Left renal pelvis (tissue), 4 donors: ENCODE measurements at places on chromosomes 11 and 22. TPM values are rescaled to one million over a fixed set of nuclear protein-coding genes. Genes with fewer than 3 reads are reported as not detected.

Gene AQP11
- 5.8 TPM for polyA plus RNA-seq

Gene SLC22A8
- 42.5 TPM for polyA plus RNA-seq

Gene B4GAT1
- polyA plus RNA-seq, result 50.7 TPM

Gene APOA5
- polyA plus RNA-seq, result not detected

Gene PGA4
- polyA plus RNA-seq, result 0.90 TPM

Gene KCNE3
- polyA plus RNA-seq, result 28.2 TPM

Gene DEFB131B
- not detected for polyA plus RNA-seq

Gene PNPLA3
- 1.7 TPM for polyA plus RNA-seq

GRCh38 chr11:67657300-67657699, 6.8 kb upstream of the ACY3 start:
- no peak for DNase-seq

DNA sequence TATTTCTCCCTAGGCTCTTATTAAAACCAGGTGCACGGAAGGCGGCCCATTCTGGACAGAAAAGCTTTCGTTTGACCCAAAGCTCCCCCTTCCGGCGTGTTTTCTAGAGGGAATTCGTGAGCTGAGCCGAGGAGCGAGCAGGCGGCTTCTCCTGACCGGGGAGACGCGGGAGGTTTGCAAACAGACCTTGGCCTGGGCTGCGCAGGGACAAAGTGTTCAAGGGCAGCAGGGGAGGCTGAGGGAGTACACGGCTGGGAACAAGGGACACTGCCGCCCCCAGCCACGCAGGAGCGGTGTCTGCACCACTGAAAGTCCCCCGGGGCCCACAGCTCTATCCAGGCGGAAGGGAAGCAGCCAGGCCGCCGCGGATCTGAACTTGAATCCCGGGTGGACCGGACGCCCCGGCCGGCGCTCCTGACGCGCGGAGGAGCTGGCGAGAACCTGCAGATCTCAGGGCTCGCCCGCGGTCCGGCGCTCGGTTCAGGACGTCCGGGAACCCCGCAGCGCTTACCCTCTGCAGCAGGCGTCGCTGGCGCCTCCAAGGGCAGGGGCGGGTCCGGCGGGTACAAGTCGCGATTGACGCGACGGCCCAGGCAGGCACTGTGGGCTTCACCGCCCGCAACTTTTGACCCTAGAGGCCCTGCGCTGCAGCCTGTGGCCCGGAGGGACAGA, 101.9 kb downstream of the WT1 start:
- DNase-seq, result no peak

- DNase-seq, result no peak
Measured at GRCh38 chr11:43035086-43035485, 276.7 kb upstream of the API5 start.

DNA sequence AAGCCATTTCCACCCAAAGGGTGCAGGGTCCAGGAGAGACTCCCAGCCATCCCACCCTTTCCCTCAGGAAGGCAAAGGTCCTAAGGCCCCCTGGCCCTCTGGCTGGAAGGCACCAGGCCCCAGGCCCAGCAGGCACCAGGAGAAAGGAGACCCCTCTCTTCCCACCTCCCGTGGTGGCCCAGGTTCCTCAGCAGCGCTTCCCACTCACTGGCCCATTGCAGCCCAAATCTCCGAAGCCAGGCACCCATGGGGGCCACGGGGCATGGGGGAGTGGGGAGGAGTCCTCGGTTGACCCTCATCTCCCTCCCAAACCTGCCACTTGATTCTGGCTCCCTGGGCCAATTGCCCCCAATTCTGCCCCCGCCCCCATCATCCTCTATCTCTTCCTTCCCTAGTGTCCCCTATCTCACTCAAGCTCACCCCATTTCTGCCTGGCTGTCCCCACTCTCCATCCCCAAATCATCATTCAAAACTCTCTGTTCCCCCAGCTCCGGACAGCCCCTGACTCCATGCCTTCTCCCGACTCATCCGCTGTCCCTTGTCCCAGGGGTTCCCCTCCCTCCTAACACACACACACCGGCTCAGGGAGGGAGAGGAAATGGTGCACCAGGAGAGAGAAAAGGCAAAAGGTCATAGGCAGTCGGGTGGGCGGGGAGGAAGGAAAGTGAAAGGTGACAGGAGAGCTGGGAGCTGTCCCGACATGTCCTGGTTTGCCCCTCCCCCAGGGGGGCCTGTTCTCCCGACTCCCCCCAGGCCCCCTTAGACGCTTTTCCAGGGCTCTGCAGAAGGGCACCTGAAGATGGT, 1.2 kb downstream of the LIF start:
- DNase-seq, result no peak

DNA sequence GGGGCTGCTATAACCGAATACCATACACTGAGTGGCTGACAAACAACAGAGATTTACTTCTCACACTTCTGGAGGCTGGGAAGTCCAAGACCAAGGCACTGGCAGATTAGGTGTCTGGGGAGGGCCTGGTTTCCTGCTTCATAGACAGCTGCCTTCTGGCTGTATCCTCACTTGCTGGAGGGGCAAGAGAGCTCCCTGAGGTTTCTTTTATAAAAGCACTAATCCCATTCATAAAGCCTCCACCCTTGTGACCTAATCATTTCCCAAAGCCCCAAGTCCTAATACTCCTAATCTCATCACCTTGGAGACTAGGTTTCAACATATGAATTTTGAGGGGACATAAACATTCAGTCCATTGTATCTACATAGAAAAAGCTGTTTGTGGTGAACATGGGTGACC, 131.8 kb downstream of the KIRREL3 start:
- no peak for DNase-seq

DNA sequence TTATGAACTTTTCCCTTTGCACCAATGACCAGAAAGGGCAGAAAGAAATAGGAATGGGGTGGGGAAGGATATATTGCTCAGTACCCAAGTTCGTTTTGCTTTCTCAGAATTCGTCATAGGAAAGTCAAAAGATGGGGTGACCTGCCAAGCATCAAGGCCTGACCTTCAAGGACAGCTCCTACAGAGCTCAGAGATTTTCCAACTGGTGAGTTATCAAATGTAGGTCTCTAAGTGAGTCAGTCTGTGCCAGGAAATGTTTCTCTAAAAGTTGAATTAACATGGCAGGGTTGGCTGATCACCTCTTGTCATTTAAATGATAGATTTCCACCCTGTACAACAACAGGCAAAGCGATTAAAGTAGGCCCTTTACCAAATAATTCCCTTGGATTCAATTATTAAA, 307.2 kb downstream of the CADM1 start:
- DNase-seq, result no peak

GRCh38 chr22:46406349-46406748, 70.8 kb downstream of the TRMU start:
- DNase-seq, result no peak

DNA sequence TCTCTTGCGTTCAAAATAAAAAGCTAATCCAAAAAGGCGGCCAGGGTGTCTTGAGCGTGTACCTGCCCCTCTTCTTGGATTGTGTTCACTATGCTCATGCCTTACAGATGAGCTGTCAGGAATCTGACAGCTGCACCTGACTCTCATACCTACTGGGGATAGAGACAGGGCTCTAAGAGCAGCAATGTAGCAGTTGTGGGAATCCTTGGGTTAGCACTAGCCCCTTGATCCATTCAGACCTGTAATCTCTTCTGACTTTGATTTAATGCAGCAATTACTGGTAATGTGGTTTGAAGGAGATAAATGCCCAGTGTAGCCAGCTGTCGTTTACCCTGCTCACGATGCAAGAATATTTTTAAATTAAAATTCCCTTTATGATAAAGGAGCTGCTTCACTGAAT, 145.8 kb downstream of the APOL5 start:
- DNase-seq, result no peak

GRCh38 chr22:30923168-30923900, 45.2 kb downstream of the MORC2 start:
- no peak for DNase-seq

DNA sequence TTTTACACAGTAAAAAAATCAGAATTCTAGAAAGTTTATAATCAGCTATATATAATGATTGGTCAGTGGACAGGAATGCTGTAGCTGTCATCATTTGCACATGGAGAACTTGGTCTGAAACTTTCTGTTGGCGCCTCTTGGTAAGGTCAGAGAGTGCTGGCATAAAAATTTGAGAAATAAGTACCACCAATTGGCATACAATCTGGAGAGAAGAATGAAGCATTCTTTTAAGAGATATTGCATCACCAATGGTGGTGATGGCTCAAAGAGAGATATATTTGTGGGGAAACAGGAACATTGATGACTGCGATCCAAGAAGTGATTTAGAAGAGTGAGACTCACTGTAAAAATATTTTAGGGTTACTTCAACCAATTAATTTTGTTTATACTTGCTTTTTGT, 19.8 kb upstream of the OOSP1 start:
- no peak for DNase-seq

DNA sequence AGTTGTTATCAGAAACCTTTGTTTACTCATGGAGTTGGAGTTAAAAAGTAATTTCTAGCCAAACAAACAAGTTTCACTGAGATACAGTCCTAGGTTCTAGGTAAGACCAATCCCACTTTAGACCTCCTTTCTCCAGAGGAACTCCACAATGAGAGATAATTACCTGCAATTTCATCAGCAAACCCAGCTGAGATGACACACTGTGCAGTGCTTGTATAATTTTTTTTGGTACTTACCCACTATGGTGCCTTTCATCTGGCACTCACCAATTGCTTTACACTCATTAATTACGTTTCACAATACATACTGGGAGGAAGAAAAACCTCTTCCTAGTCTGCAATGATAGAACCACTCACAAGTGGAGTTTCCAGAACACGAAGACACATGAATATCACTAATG, 1.8 kb upstream of the MUC15 start:
- no peak for DNase-seq

GRCh38 chr11:78752494-78752893, 177.8 kb upstream of the NARS2 start:
- DNase-seq, result no peak

DNA sequence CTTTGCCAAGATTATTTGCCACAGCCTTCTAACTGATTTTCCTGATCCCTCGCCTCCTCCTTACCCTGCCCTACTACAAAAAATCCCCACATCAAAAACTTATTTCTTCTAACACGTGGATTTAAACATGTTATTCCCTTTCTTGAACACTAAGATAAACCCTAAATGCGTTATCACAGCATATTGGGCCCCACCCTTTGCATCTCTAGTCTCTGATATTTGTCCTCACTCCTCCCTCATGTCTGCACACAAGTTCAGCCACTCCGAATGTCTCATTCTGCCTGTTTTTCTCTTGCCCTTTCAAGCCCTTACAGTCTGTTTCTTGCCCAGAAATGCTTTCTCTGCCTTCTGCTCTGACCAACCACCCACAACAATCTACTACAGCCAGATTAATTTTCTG, 10.6 kb upstream of the ACER3 start:
- no peak for DNase-seq

- DNase-seq, result no peak
Measured at GRCh38 chr22:40004836-40005235, 10.1 kb downstream of the FAM83F start.

DNA sequence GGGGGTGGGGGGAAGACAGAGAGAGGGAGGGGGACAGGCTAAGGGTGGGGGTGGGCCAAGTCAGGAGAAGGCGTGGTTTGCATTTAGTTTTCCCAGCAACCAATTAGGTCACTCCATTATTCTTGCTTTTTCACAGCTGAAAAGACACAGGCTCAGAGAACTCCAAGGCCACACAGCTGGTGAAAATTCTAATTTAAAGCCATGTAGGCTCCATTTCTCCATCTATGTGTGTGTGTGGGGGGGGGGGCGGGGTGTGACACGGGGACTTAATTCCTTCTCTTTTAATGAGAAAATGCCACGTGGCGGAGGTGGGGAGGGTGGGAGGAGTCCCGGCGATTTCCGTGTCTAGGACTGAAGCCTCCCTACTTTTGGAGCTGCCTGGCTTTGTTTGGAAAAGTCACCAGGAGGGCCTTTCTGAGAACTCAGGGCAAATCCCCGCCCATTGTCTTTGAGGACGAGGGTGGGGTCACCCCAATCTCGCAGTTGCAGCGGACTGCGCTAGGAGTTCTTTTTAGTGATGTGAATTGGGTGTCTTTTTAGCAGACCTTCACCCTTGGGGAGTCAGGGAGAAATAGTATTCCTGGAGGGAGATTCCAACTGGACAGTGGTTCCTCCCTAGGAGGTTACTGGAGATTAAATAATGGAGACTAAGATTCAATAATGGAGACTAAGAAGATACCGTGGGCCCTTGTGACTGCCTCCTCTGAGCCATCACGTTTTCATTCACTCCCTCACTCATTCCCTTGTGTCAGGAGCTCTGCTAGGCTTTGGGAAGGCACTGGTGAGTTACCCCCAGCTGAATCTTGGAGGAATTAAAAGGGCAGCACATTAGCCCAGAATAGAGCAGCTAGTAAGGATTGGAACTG, 36.4 kb upstream of the PTPRJ start:
- DNase-seq, result no peak

DNA sequence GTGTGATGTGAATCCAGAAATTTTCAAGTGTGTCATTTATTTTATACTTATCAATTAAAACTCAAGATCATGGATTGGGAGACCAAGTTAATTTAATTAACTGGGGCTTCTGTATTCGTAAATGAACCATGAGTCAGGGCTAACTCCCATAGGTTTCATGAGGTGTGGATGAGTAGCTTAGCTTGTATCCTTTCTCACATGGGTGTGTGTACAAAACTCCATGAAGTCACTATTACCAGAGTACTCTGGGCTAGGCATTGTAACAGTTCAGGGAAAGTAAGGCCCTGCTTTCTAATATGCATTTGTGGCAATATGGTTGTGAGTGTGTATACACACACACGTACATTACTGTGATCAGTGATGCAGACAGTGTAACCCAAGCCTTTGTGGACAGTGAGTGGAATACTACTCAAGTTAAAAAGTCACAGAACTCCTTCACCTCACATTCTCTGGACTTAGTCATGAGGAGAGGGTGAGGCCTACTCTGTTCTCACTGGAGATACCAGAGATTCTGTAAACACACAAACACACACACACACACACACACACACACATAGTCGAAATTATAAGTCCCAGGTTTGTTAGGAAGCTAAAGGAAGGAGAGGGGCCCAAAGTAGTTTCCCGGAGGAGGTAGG, 3.5 kb downstream of the CNTF start:
- DNase-seq, result peak; percentile 21

DNA sequence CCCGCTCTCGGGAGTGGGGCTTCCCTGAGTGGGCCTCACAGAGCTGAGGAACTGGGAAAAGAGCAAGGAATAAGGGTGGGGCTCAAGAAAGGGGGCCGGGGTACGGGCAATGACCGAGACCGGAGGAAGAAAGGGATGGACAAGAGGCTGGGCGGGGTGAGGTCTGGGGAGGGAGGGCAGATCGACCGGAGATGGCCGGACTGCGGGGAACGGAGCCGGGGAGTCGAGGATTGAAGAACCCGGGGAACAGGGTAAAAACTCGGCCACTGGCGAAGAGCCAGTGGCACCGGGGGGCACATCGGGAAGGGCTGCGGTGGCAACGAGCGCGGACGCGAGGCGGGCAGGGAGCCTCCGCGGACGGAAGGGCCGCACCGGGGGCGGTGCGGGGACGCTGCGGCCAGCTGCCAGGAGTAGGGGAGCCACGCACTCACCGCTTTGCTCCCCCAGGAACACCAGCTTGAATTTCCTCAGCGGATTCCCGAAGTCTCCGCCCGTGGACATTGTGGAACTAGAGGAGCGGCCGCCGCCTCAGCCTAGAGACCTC, 667 bp downstream of the RAB6A start:
- DNase-seq, result peak; percentile 18
